ENCODE measurements at places on chromosomes 6 and 20. TPM values are rescaled to one million over a fixed set of nuclear protein-coding genes. Genes with fewer than 3 reads are reported as not detected.

DNA sequence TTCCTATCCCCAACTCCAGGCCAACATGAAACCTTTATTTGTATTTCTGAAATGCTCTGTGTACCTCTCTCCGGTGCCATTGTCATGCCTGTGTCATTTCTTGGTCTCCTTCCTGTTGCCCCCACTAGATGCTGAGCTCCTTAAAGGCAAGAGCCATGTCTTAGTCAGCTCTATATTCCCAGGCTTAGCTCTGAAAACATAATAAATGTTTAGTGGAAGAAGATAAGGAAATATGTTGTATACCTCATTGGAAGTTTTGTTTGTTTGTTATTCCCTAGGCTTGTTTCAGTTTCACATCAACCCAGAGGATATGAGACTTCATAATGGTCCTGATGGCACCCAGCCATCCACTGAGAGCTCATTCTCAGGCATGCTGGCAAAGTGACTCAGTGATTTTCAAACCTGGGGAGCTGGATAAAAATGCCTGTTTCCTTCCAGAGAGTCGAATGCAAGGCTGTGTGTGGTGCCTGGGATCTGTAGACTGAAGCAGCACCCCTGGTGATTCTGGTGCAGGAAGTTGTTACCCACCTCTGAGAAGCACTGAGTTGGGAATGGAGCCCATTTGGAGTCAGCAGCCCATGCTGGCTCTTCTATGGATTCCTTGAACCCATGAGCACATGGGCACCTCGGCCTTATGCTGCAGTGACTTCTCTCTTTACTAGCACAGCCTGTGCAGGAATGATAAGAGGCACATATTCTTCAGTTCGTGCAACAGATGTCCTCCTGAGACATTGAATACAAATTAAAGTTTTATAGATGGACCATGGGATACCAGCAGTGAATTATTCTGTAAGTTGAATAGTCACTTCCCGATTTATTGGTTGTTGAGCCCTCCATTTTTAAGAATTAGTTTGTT lies 205.2 kb downstream of the FARS2 start:
- no peaks in the 10 kb centered on the region for H3K36me3 ChIP-seq
- DNase-seq: no peak
- H3K27me3 ChIP-seq: no peaks in the 10 kb centered on the region
- no peak overlapping the region for H3K27ac ChIP-seq
- no peak overlapping the region for H3K4me3 ChIP-seq

DNA sequence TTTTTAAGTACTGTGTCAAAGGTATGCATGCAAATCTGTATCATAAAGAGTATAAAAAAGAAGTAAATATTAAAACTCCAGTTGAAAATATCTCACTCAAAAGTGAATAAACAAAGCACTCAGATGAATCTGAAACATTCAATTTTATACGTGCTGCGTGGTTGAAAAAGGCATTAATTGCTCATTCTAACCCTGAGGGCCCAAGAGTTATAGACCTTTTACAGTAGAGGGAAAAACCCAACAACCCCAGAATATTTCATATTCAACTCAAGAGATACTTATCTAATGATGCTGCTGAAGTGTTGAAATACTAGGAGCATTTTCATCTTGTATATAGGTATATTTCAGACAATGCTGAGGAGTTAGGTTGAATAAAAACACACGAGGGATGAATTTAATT lies 862.8 kb upstream of the CITED2 start:
- H3K4me3 ChIP-seq: no peak overlapping the region
- H3K27ac ChIP-seq: no peak overlapping the region
- no peaks in the 10 kb centered on the region for H3K4me1 ChIP-seq
- H3K27me3 ChIP-seq: no peaks in the 10 kb centered on the region

GRCh38 chr6:101878554-101879276 lies 485.2 kb downstream of the GRIK2 start:
- no peaks in the 10 kb centered on the region for H3K36me3 ChIP-seq
- H3K27ac ChIP-seq: no peak overlapping the region
- no peak overlapping the region for H3K4me3 ChIP-seq
- H3K27me3 ChIP-seq: no peaks in the 10 kb centered on the region

DNA sequence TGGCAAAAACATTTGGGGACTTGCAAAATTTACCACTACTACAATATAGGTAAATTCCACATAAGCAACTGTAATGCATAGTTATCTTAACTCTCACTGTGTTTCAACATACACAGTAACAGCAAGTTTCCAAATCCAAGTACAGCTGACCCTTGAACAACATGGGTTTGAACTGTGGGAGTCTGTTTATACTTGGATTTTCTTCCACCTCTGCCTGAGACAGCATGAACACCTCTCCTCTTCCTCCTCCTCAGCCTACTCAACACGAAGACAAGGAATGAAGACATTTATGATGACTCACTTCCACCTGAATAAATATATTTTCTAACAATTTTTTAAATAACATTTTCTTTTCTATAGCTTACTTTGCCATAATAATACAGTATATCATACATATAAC lies 25.6 kb downstream of the MAN1A1 start:
- H3K4me3 ChIP-seq: no peak overlapping the region
- no peaks in the 10 kb centered on the region for H3K36me3 ChIP-seq

SLCO4A1 gene
- 51.9 TPM for total RNA-seq

Measured in tibial nerve (tissue), 4 donors.